ENCODE measurements at places on chromosomes 13 and 19.
A peak's percentile ranks its signal among the peaks of the same experiment; 100 is the strongest.

GRCh38 chr19:55500368-55500952 lies 12.2 kb downstream of the SSC5D start:
- no peak for DNase-seq

GRCh38 chr13:49213539-49213938 lies 6.6 kb upstream of the MLNR start:
- no peak for DNase-seq

GRCh38 chr19:49391581-49392399 lies 3.7 kb downstream of the KASH5 start:
- peak; percentile 57 for DNase-seq

DNA sequence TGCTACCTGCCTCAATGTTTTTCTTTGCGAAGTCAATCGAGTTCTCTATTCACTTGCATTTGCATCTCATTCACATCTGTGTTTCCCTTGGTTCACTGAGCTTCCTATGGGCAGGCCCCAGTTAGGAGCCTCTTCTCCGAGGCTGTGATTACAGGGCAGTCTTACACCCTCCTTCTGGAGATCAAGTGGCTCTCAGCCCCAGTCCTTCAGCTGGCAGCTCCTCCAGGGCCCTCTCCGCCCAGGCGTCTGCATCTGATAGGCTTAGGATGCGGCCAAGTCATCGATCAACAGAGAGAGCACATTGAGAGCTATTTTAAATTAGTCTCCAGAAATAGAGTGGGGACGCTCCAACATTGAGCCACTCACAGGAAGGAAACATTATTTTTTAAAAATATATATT lies 44.2 kb downstream of the MBNL2 start:
- no peak for DNase-seq

- no peak for DNase-seq
Measured at GRCh38 chr19:17865364-17866311, 5.9 kb downstream of the RPL18A start.

DNA sequence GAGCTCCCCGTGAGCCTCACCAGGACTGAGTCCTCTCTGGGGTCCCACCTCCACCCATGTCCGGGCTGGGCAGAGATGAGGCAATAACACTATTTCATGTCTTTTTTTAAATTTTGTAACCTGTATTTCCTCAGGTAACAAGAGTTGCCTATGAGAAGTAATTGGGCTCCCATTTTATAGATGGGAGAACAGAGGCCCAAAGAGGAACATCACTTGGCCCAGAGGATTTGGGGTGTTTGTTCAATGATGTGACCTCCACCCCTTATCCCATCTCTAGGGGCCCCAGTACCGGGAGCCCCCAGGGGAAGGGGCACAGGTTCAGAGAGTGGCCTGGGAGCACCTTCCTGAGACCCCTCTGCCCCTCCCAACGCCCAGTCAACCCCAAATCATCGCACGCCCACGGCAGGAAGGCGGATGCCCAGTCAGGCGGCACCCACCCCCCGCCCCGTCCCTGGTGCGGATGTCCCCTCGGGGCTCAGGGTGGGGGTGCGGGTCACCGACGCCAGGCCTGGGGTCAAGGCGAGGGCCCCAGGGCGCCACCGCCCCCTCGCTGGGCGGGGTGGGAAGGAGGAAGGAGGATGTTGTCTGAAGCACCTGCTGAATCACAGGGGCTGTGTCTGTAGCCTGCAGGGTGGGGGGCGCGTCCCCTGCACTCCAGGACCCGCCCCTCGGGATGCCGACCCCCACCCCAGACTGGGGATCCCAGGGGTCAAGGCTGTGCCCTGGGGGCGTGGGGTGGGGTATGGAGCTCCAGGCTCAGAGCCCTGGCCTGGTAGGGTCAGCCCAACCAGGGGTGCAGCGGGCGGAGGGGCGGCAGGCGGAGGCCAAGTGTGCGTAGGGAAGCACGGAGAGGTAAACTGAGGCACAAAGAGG lies 9.0 kb upstream of the CIRBP start:
- no peak for DNase-seq

- DNase-seq, result no peak
Measured at GRCh38 chr13:28654276-28654675, 4.7 kb upstream of the POMP start.

DNA sequence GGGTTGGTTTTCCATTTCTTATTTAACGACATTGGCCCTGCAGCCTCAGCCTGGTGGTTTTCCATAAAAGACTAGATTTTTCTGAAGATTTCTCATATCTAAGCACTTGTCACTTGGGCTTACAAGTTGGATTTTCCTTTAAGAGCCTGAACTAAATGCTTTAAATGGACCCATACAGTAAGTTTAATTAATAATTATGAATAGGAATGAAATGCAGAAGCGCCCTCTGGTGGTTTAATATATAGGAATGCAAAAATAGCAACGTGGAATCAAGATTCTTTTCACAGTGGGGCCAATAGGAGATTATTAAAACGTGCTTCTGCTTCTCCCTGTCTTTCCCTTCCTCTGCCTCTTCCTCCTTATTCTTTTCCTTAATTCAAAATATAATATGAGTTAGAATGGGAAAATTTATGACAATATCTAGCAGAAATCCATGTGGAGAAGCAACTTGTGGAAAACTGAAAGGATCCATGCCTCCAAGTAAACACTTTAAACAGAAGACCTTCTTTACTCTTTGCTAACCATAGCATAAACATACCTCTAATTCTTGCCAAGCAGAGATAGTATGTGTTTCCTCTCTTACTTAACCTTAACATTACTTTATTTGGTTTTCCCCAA lies 324.0 kb downstream of the GPC5 start:
- no peak for DNase-seq

- no peak for DNase-seq
Measured at GRCh38 chr19:35601971-35602370, 10.6 kb upstream of the HAUS5 start.

GRCh38 chr13:25503856-25504255 lies 132.1 kb downstream of the ATP8A2 start:
- no peak for DNase-seq
